GM23248 (cell line): ENCODE measurements at places on chromosomes 4 and X. TPM values are rescaled to one million over a fixed set of nuclear protein-coding genes. Genes with fewer than 3 reads are reported as not detected.

XG gene
- 47.8 and 48.4 TPM in 2 replicates for polyA plus RNA-seq

FAM9A gene
- polyA plus RNA-seq: not detected in 2 replicates

MAGEA10 gene
- not detected in 2 replicates for polyA plus RNA-seq

MAP7D2 gene
- 0.11 and 0.16 TPM in 2 replicates for polyA plus RNA-seq

DGKK gene
- not detected in 2 replicates for polyA plus RNA-seq

WDR1 gene
- 413 and 419 TPM in 2 replicates for polyA plus RNA-seq

TMEM255A gene
- not detected in 2 replicates for polyA plus RNA-seq

MOB1B gene
- polyA plus RNA-seq: 7.1 and 7.5 TPM in 2 replicates

CXCL5 gene
- not detected in 2 replicates for polyA plus RNA-seq

KCNE5 gene
- polyA plus RNA-seq: 0.13 TPM in 1 of 2 replicates, not detected in the other

MAGEC2 gene
- polyA plus RNA-seq: 0.15 TPM in 1 of 2 replicates, not detected in the other
